ENCODE measurements at places on chromosomes 3 and 15.

GRCh38 chr3:23071296-23071695 is 131.8 kb upstream of the UBE2E2 start:
- DNase-seq = no peak

- DNase-seq = no peak
These were observed 217.4 kb downstream of the DIPK2A start for GRCh38 chr3:144189044-144189443.

- no peak for DNase-seq
These were observed 110.3 kb upstream of the ETV5 start for GRCh38 chr3:186219211-186219638.

- no peak for DNase-seq
These were observed 29.5 kb downstream of the CFAP100 start for GRCh38 chr3:126424039-126424717.

DNA sequence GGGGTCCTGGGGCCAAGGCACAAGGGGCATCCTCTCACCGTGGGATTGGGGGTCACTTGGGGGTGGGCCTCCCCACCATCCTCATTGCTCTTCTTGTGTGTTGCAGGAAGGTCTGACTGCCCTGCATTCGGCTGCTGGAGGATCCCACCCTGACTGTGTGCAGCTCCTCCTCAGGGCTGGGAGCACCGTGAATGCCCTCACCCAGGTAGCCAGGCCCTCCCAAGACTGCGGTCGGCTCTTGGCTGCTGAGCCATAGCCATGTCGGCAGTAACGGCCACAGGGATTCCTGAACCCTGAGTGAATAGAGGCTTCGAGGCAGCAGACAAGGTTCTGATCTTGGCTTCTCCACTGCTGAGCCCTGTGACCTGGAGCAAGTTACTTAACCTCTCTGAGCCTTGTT is 19.7 kb downstream of the ANKDD1A start:
- DNase-seq = no peak

DNA sequence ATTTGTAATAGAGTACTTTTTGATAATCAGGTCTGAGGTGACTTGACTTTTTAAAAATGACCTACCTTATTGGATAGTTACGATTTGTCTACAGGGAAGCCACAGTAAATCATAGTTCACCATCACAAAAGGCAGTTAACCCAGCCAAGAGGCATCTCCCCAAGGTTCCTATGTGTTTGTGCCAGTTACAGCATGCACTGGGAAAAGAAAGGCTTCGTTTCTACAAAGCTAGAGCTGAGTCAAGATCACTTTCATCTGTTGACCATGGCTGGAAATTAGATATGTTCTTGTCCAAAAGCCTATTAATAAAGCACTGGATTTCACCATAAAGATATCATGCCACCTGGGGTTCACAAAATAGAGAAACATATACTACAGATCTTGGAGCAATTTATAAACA is 139.9 kb downstream of the GREM1 start:
- DNase-seq = no peak

- no peak for DNase-seq
These were observed 4.1 kb downstream of the RCN2 start for GRCh38 chr15:76935620-76936019.

DNA sequence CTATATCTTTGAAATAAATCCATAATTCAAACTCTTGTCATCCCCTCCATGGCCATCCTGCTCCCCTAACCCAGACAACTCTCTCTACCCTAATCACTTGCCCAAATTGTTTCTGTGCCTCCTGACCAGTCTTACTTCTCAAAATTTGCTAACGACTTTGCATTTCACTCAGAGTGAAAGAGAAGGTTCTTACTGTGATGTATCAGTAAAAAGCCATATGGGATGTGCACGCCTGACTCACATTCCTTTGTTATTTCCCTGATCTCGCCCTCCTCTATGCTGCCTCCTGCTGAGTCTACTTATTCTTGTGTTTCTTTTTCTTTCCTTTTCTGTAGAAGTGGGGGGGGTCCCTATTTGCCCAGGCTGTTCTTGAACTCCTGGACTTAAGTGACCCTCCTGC is 487.2 kb upstream of the FRG2C start:
- DNase-seq = no peak

- peak; percentile 25 for DNase-seq
These were observed 75.9 kb downstream of the NCEH1 start for GRCh38 chr3:172634948-172635347.

GRCh38 chr15:82539691-82540054 is 584 bp downstream of the RPS17 start:
- no peak for DNase-seq

- DNase-seq = no peak
These were observed 10.3 kb downstream of the CTNNB1 start for GRCh38 chr3:41209646-41210045.

GRCh38 chr3:147391781-147392624 is 14.3 kb downstream of the ZIC4 start:
- no peak for DNase-seq

DNA sequence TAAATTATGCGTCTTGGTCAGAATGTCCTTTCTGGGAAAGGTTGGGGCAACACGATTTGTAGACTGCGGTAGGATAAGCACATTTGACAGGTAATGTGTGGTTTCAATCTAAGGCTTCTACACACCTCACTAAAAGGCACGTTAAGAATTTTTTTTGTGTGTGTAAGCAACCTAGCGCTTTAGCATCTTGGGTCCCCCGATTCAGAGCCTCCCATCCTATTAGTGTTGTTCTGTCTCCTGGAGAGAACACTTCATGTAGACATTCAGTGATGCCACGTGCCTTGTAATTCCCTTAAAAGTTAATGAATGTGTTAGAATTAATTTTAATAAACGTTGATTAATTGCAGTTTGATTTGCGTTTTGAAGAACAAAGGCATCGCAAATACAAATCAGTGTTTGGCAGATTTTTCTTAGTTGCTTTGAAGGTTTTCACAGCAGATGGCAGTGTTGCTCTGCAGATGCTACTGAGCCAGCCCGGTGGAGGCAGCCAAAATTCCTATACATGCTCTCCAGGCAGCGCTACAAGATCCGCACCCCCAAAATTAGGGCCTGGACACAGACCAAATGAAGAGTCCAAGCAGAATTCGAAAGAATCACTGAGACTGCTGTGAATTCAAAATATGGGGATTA is 63.5 kb downstream of the OTOL1 start:
- peak; percentile 17 for DNase-seq

- no peak for DNase-seq
These were observed 3.9 kb downstream of the MEGF11 start for GRCh38 chr15:66249605-66250174.

DNA sequence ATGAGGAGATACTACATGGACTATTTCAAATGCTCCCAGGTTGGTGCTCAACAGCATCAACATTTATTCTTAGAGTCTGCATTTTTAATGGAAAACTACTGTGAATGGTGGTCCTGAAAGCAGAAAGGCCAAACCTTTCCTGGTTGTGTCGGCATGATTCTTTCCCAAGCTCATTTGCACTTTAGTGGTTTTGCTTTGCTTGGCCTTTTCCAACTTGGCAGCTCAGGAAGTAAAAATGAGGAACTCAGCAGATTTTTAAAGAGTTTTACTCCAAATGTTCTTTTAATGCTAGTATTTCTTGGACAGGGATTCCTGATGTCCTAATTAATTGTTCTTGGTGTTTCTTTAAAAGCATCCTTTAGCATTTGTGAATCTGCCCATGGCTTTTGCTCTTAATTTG is 197.4 kb downstream of the SLC9A9 start:
- no peak for DNase-seq

- DNase-seq = no peak
These were observed 79.5 kb upstream of the UMPS start for GRCh38 chr3:124650798-124651197.

DNA sequence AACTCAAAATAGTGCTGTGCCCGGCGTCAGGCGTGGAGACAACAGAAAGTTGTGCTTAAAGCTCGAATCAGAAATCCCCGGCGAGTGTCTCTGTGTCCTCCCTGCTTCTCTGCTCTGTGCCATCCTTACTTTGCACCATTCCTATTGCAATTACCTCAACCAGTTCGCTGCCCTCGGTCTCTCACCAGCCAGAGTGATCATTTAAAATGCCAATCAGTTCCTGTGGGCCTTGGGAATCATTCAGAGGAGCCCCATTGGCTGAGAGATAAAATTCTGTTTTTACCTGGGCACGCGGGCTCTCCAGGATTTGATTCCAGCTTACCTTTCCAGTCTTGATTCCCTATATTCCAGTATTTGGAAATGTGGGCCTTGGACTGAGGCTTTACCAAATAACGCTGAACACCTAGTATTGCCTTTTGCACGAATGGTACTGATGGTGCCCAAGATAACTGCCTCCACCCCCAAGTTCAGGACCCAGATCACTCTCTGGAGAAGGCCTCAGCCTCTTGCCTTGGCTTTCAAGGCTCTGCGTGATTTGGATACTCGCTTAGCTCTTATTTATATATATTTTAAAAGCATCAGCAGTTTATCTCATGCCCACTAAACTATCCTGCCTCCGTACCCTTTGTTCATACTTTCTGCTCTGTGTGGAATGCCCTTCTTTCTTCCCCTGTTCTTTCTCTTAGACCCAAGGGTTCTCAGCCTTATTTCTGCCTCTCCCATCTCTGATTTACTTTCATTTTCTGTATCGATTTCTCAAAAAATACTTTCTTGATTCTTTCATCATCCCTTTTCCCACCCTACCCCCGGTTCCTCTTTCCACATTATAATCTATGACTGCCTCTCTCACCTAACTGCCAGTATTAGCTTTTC is 863 bp downstream of the PSMA4 start:
- peak; percentile 51 for DNase-seq

- DNase-seq = no peak
These were observed 396.2 kb upstream of the CDIN1 start for GRCh38 chr15:36183201-36183600.

- DNase-seq = no peak
These were observed 29.9 kb upstream of the IL16 start for GRCh38 chr15:81166636-81167305.

- DNase-seq = no peak
These were observed 37.9 kb upstream of the THUMPD3 start for GRCh38 chr3:9324944-9325343.

GRCh38 chr3:113660458-113660857 is 36.0 kb downstream of the USF3 start:
- DNase-seq = no peak

DNA sequence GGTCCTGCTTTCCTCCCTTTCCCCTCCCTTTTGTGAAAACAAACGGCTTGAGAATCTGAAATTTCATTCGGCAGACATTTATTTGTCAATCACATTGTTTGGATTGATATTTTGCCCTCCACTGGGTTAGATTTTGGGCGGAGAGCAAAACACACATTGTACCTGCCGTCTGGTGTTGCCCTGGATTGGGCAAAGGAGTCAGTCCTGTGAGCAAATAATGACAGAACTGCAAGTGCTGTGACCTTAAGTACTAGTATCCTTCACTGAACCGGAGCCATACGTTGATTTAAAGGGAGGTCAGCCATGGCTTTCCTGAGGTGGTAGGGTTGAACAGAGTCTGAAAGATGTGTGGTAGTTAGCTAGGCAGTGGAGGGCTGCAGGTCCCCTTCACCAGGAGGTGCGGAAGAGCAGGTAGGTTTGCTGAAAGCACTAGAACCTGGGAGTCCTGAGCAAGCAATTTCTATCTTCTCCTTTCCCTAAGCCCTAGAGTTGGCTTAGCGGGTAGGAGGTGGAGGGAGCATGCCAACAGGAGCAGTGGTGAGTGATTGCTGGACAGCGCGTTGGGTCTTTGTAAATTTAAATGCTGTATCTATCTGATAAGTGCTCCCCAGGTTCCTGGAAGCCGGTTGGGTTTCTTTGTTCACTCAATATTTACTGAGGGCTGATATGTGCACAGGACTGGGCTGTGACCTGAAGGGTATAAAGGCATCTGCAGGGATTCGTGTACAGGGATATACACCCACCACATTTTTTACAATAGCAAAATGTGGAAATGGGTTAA is 2.0 kb downstream of the PDIA5 start:
- DNase-seq = no peak
